ENCODE measurements at places on chromosomes 11 and 22. TPM values are rescaled to one million over a fixed set of nuclear protein-coding genes. Genes with fewer than 3 reads are reported as not detected.

GRCh38 chr11:47506795-47507562, 46.0 kb downstream of the CELF1 start:
- DNase-seq, result no peak

DNA sequence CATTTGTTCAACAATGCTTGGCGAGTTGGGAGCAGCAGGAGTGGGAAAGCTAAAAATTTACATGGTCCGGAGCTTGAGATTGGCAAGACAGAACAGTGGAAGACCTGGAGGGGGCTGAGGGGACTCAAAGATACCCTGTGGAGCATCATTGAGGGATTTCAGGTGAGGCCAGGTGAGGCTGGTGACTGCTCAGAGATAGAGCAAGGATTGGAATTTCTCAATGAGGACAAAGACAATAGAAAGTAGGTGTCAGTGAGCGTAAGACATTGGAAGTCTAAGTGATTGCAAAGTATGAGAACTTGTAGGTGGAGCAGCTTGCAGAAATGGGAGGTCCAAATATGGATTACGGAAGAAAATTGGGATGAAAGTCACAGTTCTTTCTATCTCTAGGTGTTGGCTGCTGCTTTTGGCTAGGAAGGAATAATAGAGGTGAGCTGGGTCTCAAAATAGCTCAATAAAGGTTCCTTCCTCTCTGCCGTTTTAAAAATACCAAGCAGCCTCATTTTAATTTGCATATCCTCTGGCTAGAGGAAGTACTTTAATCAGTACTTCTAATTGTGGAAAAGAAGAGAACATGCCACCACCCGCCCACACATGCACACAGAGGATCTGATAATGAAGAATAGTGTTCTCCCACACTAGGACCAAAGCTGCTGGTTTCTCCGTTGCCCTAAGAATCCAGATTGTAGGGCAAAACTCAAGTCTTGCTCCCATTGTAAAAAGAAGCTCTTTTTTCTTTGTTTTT, 41.8 kb upstream of the SORL1-AS1 start:
- no peak for DNase-seq

- no peak for DNase-seq
These were observed 33.6 kb downstream of the TMEM184B start for GRCh38 chr22:38239101-38239761.

DNA sequence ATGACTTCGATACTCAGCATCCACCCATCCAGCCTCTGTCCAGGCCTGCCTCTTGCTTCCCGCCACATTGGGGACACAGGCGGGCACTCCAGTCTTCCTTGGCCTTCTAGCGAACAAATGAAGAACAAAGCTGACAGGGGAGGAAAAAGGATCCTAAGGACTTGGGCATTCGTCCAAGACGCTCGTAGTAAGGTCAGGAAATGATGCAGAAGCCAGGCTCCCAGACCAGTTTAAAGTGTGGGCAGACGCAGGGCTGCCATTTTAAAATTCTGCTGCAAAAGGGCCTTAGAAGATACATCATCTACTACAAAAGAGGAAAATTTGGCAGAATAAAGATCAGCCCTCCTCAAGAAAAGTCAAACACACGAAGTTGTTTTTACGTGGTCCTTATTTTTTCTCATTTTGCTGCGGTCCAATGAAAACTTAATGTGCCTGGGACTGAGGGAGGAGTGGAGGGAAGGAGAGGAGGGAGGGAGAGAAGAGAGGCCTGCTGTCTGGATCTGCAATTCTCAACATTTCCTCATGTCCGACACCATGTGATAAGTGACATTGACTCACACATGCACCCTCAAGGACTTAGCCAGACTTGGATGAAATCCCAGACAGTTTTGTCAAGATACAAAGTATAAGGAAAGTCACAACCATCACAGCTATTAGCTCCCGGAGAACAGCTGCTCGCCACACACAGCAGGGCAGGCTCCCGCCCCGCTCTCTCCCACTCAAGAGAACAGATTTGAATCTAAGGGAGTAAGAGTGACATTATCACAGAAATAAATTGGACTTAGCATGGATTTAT, 5.7 kb downstream of the DNAL4 start:
- no peak for DNase-seq

DNA sequence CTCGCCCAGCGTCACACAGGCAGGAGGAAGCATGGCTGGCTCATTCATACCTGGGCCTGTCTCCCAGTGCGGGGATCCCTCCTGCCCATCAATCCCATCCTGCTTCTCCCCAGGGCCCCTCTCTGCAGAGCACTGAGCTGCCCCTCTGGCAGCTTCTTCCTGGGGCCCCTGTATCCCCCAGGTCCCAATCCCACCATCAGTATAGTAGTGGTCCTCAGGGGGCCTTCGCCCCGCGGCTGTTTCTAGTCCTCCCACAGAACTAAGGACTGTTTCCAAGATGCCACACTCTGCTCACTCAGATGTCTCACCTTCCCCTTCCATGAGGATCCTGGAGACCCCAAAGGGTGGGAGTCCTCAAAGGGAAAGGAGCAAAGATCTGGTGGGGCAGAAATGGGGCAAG, 97.6 kb downstream of the PDE2A start:
- DNase-seq, result no peak

- DNase-seq, result no peak
These were observed 96.2 kb upstream of the TEAD1 start for GRCh38 chr11:12577725-12578644.

GRCh38 chr11:60857378-60858232, 1.9 kb upstream of the PTGDR2 start:
- no peak for DNase-seq

DNA sequence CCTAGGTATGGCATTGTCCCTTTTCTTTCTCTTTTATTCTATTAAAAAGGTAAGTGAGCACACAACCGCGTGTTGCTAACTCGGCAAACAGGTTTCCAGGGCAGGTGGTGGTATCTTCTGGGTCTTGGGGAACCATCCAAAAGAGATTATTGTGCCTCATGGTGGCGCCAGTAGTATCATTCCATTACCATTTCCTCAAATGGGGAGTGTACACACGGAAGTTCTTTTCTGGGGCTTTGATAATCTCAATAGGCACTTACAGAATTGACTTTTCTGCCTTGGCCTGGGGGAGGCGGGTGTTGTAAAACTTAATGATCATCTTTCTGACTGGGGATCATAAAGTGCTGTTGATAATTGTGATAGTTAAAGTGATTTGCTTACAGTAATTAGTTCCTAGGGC, 234.1 kb downstream of the KIRREL3 start:
- DNase-seq, result no peak

DNA sequence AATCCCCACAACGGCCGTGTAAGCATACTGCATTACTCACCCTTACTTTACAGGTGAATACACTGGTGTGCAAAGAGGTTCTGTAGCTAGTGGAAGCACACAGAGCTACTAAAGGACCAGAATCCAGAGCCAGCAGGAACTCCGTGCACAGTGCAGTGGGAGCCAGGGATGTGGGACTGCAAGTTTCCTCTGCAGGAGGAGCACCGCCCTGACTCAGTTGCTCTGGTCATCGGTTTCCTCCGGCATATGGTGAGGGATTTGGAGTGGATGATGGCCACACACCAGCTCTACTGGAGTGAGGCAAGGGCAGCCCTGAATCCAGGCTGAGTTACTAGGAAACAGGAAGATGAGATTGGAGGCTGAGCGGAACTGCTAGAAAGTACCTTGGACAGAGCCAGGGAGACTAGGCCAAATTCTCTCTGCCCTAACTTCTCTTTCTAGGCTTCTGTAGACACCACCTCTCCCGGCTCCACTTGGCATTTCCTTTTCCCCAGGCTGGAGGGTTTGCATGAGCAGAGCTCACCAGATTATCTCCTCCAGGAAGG, 18.2 kb upstream of the C22orf42 start:
- DNase-seq, result no peak

Gene DAGLA
- total RNA-seq, result 0.58 TPM

- DNase-seq, result no peak
These were observed 214.0 kb downstream of the BRD1 start for GRCh38 chr22:49613511-49614270.

- DNase-seq, result no peak
These were observed 20.3 kb downstream of the MB start for GRCh38 chr22:35596821-35597220.

DNA sequence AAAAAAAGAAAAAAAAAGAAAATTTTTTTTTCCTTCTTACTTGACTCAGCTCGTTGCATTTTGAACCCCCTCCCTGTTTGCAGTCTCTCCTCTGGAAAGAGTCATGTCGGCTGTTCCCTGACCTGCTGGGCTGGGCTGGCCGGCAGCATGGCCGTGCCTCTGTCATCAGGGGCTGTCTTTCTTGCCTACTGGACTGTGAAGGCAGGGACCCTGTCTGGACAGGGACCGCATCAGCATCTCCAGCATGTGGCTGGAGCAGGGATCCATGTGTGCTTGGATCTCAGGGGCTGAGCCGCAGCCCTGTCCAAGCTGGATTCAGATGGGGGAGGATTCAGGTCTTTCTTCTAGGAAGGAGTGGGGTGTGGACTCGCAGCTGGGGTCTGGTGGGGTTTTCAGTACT, 15.5 kb downstream of the FBLN1 start:
- no peak for DNase-seq

- DNase-seq, result peak; percentile 3
These were observed 18.4 kb upstream of the IL2RB start for GRCh38 chr22:37167981-37168647.

Gene CD3E
- total RNA-seq, result 0.99 TPM

DNA sequence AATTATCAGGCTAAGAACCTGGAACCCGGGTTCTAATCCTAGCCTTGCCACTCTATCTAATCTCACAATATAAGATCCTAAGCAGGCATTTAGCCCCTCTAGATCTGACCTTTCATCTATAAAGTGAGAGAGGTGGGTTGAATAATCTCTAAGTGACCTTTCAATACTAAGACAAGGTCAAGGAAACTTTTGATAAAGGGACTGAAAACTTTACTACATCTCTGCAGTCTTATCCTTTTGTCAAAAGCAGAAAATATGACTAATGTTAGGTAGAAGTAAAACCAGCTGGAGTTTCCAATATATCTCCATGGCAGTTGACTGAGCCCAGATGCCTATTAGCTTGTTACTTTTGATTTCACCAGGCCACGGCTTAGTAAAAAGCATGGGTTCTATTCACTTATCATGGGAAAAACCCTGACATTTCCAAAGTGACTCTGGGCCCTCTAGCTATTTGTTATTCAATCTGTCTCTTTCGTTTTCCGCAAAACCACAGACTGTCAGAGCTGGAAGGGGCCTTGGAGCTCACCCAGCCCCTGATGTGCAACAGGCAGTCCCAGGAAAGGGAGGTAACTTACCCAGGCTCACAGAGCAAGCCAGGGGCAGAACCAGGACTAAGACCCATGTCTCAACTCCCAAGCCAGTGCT, 75.8 kb downstream of the RAB30 start:
- no peak for DNase-seq

- no peak for DNase-seq
These were observed 56.4 kb downstream of the SNX19 start for GRCh38 chr11:130859886-130860285.

Gene DEFB131B
- total RNA-seq, result not detected

Gene ARHGAP8
- 0.61 TPM for total RNA-seq

Gene NLRP14
- 0.07 TPM for total RNA-seq

Gene DRD2
- 0.13 TPM for total RNA-seq

DNA sequence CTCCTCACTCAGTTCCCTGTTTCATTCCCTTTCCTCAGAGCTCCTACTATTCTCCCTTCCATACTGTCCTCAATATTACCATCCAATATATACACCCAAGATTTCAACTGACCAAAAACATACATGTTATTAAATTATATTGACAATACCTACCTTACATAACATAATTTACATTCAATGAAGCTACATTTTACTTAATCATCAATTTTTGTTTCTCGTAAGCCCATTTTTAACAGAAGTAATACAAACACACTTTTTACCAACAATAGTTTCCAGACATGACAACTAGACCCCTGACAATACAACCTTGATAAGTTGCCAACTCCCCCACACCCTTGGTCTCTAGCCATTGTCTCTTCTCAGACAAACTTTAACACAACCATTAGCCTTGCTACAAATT, 145.8 kb upstream of the DDI1 start:
- no peak for DNase-seq

Gene ANO1
- total RNA-seq, result 32.1 TPM

Gene HEPHL1
- total RNA-seq, result not detected

DNA sequence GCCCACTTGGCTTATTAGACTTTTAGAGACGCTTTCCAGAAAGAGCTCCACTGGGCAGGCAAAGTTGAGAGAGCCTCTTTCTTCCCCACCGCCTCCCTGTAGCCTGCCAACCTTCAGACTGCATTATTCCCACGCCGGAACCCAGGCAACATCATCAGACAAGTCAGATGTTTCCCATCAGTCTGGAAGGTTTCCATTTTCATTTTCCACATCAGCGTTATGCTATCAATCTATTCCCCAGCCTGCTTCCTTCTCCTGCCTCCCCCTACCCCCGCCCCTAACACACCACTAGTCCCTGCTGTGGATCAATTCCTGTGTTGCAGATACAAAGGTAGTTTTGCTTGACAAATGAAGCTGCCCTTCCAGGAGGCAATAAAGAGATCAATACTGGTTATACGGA, 184.8 kb downstream of the DSCAML1 start:
- DNase-seq, result no peak

DNA sequence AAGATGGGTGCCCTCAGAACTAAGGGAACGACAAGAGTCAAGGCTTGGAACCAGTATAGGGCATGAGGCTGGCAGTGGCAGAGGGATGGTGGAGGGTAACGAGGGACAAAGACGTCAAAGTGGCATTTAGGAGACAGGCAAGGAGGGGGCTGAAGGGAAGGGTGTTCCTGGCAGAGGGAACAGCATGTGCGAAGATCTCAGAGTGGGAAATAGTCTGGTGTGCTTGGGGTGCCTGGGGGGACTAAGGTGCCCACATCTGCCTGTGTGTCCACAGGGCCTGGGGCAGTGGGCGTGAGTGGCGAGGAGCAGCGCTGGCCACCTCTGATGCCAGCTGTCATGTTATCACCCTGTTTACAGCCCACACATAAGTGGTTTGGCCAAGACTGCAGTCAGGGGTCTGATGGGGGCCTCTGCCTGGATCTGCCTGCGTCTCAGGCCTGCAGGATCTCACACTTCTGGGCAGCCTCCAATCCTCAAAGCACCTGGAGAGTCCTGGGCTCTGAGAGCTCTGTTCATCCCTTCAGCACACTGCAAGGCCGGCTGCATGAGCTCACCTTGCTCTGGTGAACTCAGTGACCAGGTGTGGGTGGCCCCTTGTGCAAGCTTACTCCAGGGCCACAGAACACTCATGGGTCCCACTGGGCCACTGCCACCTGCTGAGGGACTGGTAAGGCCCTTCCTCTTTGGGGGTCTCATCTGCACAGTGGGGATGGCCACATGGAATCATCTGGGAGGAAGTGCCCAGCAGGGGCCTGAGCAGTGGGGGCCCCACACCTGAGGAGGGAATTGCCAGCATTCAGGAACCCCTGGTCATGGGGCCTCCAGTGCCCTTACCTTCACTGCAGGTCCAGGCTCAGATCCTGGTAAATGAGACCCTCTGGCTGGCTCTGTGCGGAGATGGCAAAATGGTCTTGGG, 89.7 kb upstream of the SHISAL1 start:
- no peak for DNase-seq

Measured in right lobe of liver (tissue), 6 donors.